Stimulated activated CD8-positive, alpha-beta memory T cell treated with anti-CD3 and anti-CD28 coated beads, Interleukin-15, amount 100 ng/mL, for 4 hours (primary cell): ENCODE measurements at places on chromosomes 4 and X.

GRCh38 chr4:2820216-2820982 lies 23.2 kb upstream of the ADD1 start:
- no peak for DNase-seq

DNA sequence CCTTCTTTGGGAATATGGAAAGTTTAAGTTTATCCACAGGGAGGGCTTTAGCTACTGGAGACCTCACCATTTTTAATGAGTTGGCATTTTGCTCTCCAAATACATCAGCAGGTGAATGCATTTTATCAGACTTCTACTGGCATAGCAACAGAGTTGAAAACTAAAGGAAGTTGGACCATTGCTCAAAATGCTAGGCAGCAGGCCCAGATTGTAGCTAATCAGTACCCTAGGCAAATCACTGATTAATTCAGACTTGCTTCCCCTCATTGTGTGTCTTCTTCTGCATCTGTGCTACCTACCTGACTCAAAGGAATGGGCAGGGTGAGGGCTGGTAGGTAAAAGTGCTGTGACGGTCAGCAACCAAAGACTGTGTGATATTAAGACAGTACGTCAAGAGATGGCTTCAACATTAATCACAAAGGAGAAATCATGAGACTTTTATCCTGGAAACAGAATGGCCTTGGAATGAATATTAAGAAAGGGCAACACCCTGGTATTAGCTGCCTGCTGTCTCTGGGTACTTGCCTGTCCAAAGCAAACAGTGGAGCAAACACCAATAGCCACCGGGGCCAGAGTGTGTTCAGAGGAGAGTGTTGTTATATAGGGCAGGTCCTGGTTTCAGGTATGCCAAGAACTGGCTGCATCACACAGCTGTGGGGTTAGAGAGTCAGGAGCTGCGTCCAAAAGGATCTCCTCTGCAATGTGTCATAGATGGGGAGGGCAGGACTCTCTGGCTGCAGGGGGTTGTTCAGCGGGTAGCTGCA lies 17.1 kb upstream of the SMIM20 start:
- no peak for DNase-seq

DNA sequence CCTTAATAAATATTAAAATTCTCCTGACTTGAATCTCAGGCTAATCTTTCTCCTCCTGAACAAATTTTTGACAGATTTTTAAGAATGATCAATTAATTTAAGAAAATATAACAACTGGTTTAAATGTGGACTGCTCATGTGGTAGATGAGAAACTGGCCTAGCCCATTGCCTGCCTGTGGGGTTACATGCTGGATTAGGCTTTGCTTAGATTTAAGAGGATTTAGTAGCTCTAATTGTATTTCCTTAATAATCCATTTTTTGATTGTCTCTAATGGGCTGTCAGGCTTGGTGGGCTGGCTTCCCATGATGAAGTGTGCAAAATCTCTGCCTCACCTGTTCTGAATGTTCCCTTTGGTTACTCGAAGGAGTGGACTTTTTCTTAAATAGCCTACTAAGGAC lies 27.8 kb upstream of the LIMCH1 start:
- DNase-seq, result no peak

DNA sequence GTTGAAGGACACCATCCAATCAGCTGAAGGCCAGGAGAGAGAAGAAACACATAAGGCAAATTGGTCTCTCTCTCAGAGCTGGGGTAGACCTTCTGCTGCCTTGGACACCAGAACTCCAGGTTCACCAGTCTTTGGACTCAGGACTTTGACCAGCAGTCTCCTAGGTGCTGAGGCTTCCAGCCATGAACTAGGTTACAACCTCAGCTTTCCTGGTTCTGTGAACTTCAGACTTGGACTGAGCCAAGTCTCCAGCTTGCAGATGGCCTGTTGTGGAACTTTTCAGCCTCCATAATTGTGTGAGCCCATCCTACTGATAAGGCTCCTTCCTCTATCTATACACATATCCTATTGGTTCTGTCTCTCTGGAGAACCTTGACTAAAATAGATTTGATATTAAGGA lies 20.6 kb upstream of the BBS12 start:
- no peak for DNase-seq

GRCh38 chrX:48043056-48043455 lies 28.4 kb downstream of the ZNF630 start:
- DNase-seq, result no peak

GRCh38 chr4:41294445-41295062 lies 37.8 kb downstream of the UCHL1 start:
- no peak for DNase-seq

DNA sequence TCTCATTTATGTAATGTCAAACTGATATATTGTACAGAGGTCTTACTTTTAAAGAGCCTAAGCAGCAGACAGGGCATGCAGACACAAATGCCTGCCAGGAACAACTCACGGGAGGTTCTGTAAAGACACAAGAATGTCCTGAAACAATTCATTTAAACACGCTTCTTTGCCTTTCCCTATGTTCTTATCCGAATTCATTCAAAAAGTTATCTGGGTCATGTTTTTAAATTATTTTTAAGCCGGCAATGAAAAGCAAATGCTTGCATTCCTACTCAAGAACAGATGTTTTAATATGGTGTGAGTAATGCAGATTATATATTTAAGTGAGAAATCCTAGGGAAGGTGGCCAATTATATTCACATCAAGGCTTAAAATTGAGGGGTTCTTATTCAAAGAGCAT lies 192.6 kb downstream of the PDGFC start:
- no peak for DNase-seq
